ENCODE measurements at places on chromosomes 3 and 15.

GRCh38 chr15:69460481-69460880 is 7.9 kb downstream of the RPLP1 start:
- no peak for DNase-seq

- no peak for DNase-seq
These were observed 407.0 kb downstream of the GAP43 start for GRCh38 chr3:116030131-116030850.

GRCh38 chr3:29694783-29695182 is 413.9 kb downstream of the RBMS3 start:
- DNase-seq: peak; percentile 94

DNA sequence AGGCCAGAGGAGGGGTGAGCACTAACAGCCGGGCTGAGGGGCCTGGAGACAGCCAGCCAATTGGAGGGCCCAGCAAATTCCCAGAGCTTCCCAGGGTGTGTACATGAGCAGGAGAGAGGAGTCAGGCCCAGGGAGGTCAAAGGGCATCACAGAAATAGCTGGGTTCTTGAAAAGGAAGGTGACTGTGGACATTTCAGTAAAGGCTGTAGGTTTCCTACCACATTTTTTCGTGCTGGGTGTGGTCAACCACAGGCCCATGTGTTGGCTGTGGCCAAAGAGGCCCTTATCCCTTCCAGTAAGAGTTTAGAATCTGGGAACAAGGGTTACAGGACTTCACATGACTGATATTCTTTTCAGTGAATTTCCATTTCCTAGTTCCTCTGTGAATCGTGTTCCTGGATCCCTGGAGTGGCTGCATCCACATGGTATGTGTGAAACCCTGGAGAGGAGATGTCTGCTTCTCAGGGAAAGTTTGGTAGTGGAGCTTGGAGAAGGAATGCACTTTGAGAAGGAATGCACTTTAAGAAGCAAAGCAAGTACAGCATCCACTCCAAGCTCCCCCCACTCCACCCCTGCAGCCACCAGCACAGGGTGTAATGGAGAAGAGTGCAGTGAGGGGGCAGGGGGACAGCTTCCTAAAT is 73.2 kb upstream of the HEG1 start:
- no peak for DNase-seq

- DNase-seq: peak; percentile 94
These were observed 47.5 kb upstream of the EIF3J start for GRCh38 chr15:44489464-44489863.

Measured in ACHN (cell line).